ENCODE measurements at places on chromosomes 5 and 9. TPM values are rescaled to one million over a fixed set of nuclear protein-coding genes. Genes with fewer than 3 reads are reported as not detected.

DNA sequence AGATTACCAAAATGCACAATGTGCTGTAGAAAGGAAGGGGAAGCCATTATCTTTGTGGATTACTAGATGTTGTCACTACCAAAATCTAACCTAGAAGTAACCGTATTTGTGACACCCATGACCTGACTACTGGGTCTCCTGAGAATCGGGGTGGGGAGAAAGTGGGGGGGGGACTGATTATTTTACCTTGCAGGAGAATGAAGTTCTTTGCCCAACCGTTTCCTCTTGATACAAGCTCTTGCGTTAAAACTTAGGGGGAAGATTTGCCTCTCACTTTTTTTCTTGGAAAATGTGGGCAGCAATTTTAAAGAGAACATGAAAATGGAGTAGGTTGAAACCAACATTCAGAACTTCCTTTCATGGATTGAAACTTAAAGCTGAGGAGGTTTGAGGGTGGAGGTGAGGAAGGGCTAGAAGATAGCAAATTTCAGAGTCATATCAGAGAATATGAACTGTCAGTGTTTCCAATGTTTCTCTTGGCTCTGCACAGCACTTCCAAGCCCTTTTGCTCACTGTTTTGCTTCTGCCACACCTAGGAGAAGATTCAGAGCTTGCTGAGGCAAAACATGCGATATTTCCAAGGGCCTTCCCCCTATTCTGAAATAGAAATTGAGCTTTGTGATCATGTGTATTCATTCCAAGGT lies 280.8 kb downstream of the AOPEP start:
- no peak for DNase-seq

Gene EQTN
- 1.1 TPM for total RNA-seq

Gene FAM193B
- 165 TPM for total RNA-seq

Gene CDH9
- not detected for total RNA-seq

DNA sequence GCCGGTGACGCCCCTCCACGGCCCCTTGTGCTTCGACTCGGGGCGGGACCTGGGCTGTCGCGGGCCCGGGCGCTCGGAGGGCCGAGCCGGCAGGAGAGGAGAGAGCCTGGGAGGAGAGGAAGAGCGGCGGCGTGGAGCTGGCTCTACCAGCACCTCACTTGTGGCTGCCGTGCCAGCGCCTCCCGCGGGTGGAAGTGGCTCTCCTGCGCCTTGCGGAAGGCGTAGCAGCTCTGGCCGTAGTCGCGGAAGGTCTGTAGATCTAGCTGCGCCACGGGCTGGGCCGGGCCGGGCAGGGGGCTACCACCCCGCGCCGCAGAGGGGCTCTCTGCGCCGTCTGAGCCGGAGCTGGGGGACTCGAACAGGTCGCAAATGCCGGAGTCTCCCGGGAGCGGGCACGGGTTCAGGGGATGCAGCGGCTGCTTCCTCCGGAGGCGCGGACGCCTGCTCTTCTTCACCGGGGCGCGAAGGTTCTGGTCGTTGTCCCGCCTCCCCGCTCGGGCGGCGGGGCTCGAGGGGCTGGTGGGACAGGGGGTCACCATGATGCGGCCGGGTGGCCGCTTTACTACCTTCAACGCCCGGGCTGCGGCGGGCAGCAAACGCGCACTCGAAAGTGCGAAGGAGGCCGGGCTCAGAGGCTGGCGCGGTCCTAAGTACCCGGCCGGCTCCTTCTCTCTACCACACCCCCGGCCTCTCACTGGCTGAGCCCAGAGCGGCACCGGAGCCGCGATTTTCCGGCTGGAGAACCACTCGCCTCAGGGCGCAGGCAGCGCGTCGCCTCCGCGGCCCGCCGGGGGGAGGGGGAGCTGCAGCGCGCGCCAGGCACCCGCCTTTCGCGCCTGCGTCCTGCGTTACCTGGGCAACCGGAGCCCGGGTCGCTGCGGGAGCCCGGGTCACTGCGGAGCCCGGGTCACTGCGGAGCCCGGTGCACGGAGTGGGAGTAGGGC lies at the start of gene CCNO:
TSS of gene CCNO (minus strand) at position 624 of the 944 bp plus-strand sequence. CDS start at position 539, 85 bp downstream.
- peak; percentile 62 for DNase-seq

GRCh38 chr9:94945197-94946144 lies 219.0 kb downstream of the AOPEP start:
- no peak for DNase-seq

DNA sequence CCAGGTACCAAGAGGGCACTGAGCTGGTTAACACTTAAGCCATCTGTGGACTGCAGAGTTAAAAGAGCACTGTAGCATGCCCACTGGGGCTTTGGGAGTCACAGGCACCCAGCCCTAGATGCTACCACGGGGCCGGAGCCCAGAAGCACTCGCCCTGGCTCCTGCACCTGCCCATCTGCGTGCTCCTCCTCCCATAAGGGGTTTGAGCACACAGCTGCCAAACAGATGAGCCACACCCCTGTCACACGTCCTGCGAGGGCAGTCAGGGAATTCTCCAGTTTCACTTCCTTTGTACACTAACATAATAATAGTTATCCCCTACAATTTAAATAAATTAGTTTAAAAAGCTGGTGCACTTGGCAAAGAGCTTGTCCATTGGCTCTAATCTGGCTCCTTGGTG lies 4.5 kb upstream of the PCA3 start:
- no peak for DNase-seq

Gene FABP6
- total RNA-seq: 0.55 TPM

DNA sequence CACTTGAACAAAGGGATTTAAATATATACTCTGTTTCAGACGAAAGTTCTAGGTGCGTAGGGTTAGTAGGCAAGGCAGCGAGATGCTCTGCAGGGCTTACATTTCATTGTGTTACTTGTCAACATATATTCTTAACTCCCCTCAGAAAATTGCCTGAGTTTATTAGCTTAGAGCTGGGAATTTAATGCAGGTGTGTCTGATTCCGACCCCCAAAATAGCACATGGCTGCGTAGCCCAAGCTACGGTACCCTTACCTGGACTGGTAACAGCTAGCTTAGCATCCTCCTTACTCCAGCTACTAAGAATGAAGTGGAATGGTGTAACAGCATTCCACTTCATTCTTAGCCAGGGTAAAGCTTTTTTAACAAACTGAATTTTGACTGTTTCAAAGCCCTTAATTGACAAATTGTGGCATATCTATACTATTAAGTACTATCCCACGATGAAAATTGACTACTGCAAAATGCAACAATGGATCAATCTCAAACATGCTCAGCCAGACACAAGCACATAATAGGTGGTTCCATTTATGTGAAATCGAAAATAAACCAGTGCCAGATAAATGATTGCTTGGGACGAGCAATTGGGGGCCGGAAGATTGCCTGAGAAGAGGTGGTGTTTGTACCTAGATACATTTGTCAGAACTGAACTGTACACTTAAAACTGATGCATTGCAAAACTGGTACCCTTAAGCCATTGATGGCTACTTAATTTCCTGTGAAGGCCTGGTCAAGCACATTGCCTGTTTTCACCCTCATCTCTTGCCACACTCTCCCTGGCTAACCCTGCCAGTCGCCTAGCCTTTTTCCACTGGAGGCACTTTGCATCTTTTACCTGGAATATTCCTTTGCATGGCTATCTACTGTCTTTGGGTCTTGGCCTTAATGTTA lies 3.0 kb upstream of the FGF18 start:
- no peak for DNase-seq

- no peak for DNase-seq
These were observed 76.1 kb upstream of the SAP30L start for GRCh38 chr5:154369682-154370081.

DNA sequence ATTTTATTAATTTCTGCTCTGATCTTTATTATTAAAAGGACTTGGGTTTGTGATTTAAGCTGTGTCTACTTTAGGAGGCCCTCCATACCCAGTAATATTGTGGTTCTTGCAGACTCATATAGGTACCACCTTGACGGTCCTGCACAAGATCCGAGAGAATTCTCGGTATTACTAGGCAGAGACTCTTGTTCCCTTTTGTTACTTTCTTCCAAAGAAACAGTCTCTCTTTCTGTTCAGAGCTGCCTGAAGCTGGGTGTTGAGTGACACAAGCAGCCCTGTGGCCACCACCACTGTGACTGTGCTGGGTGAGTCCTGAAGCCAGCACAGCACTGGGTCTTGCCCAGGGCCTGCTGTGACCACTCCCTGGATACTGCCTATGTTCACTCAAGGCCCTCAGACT lies 666.6 kb downstream of the SEMA5A start:
- no peak for DNase-seq

DNA sequence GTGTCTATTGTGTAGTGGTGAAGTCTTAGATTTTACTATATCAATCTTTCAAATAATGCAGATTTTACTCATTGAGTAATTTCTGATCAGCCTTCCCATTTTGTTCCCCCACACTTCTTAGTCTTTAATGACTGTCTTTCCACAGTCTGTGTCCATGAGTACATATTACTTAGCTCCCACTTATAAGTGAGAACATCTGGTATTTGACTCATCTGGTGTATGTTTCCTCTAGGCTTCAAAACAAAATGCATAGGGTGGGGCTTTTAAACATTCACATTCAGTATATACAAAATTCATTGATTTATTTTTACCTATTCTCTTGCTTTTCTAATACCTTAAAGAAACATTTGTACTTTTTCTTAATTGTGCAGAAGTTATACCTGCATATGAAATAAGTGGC lies 513.0 kb downstream of the MTRR start:
- no peak for DNase-seq

- no peak for DNase-seq
These were observed 73.3 kb upstream of the PHF24 start for GRCh38 chr9:34884747-34885189.

DNA sequence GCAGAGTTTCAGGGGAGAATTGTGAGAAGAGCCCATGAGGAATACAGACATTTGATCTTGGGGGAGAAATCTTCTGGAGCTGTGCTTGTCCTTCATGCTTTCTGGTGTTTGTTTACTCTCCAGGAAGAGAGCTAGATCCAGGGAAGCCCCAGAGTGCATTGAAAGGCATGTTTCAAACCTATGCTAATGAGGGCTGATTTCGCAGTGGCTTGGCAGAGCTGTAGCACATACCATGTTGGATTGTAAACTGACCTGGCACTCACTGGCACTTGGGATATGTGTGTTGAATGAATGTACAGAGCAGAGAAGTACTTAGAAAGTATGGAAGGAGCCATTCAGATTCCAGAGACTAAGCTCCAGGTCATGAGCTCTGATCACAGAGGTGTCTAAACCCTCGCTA lies 30.9 kb downstream of the TNFSF8 start:
- DNase-seq: no peak

DNA sequence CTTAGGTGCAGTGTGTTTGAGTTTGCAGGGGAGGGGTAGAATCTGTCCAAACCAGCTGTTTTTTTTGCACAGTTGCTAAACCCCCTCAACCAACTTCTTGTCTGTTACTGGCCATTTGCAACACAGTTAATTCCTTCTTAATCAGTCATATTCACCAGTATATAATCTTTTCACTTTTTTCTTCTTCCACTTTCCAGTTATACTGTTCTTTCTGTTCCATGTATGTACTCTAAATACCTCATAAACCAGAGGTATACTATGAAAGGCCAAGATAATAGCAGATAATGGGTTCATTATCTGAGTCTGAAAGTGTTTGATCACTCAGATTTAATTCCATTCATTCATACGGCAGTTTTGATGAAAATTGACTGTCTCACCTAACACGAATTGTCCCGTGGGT lies 11.1 kb downstream of the SMAD5 start:
- DNase-seq: no peak

Gene SARDH
- total RNA-seq: 4.2 TPM

Gene NTRK2
- total RNA-seq: 4.7 TPM

GRCh38 chr5:171855798-171856763 lies 70.5 kb downstream of the SMIM23 start:
- no peak for DNase-seq

Gene IL3
- not detected for total RNA-seq

Gene UBE2QL1
- total RNA-seq: 2.5 TPM

Gene FAM169A
- total RNA-seq: 32.4 TPM

Gene PCDHB11
- 4.7 TPM for total RNA-seq

Data from progenitor cell of endocrine pancreas (in vitro differentiated cells).